Activated T-cell treated with anti-CD3 and anti-CD28 coated beads, Interleukin-2, amount 50 U/mL, for 72 hours (primary cell): ENCODE measurements at places on chromosomes 6 and 20. TPM values are rescaled to one million over a fixed set of nuclear protein-coding genes. Genes with fewer than 3 reads are reported as not detected.

DNA sequence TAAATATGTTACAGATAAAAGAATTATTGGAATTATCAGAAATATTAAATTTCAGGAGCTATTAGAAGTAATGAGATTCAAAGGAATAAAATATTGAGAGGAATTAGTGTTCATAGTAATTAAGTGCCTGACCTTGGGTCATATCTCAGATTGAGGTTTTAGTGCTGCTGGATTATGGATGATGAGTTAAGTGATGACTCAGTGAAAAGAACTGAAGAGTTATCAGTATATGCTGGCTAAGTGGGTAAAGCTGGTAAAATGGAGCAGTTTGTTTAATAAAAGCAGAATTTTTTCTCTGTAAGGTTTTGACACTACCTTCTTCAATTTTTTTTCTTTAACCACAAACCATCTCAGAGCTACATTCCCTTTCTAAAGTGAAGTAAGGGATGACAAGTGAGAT is 206.7 kb downstream of the MANEA start:
- no peak for DNase-seq

GRCh38 chr6:109872968-109873545 is 105.1 kb upstream of the GPR6 start:
- no peak for DNase-seq

DNA sequence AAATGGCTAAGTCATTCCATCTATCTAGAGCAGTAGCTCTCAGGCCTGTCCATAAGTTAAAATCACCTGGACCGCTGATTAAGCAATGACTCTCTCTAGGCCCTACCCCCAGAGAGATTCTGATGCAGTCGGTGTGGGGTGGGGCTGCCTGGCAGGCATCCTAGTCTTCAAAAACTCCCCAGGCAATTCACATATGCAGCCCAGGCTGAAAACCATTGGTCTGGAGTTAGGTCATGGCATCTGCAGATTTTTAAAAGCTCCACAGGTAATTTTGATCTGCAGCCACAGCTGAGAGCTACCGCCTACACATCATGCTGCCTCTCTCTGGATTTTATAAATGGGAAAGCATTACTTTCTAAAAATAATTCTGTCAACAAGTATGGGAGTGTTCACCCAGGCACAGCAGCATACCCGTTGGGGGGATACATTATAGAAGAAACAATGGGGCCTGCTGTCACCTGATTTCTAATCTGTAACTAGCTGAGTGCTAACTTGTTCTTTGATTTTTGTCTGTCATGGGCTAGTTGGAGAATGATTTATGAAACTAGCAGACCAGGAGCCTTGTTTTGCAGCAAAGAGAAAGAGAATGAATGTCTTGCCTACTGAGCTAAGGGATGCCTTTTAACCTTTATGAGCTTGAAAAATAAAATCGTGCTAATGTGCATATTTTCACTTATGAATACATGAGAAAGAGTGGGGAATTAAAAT is 44.1 kb upstream of the ATXN1 start:
- no peak for DNase-seq

DNA sequence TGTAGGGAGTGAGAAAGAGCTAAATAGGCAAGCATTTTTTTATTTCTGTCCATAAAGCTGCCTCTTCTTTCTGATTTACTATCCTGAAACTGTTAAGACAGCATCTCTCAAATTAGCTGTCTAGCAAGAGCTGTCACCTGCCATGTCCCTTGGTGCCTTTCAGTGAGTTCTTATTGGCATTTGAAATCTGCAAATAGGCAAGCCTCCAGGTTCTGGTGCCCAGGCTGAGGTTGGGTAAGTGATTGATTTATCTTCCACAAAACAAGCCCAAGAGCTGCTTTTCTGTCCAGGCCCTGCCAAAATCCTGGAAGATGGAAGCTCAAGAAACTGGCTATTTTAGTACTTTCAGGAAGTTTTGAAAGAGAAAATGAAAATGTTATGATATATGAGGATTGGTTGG is 22.4 kb downstream of the MANEA start:
- no peak for DNase-seq

DNA sequence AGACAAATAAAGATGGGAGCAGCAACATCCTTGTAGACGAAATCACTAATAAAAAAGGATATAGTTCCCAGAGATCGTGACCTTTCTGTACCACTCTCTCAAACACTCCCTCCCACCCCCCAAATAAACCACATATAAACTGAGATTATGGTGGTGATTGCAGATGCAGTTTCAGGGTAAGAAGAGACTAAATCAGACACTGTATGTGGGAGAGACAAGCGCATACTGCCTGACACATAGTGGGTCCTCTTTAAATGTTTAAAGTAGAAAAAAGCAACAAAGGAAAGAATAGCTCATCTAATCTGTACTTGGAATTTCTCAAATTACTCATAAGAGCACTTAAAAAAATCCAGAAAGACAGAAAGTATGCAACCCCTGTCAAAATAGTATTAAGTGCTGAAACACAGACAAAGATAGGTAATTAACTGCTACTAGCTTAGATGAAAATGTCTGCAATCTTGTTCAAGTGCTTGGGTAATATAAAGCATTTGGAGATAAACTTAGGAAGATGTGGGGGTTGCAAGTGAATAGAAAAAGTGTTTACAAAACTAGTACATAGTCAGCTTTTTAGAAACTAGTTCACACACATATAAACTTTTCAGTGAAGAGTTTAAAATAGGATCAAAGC is 151.6 kb downstream of the BACH2 start:
- no peak for DNase-seq

DNA sequence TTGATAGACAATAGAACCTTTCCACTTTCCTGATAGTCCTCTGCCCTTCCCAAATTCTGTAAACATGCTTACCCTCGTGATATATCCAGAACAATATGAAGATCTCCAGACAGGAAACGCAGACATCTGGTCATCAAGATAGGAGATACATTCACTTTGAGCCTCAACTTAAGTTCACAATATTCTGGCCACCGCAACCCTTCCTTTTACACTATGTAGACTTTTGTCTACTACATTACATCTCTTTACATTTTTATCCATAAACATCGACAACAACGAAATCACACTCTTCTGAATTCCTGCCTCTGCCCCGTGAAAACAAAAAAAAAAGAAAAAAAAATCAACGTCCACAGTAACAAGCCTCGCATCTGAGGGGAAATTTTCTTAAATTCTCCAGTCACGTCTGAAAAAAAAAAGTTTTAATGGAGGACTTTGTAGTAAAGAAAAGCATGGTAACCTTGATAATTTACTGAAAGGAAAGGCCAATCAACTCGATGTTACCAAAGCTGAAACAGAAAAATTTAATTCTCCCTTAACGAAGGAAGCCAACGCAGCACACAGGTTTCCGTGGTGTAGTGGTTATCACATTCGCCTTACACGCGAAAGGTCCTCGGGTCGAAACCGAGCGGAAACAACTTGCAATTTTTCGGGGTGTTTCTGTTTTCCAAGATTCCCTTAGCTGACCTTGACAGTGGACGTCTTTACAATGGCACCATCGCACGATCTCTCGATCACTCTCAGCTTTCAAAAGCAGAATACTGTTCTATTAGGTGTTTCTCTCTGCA is 21.8 kb downstream of the POM121L2 start:
- DNase-seq, result no peak

DNA sequence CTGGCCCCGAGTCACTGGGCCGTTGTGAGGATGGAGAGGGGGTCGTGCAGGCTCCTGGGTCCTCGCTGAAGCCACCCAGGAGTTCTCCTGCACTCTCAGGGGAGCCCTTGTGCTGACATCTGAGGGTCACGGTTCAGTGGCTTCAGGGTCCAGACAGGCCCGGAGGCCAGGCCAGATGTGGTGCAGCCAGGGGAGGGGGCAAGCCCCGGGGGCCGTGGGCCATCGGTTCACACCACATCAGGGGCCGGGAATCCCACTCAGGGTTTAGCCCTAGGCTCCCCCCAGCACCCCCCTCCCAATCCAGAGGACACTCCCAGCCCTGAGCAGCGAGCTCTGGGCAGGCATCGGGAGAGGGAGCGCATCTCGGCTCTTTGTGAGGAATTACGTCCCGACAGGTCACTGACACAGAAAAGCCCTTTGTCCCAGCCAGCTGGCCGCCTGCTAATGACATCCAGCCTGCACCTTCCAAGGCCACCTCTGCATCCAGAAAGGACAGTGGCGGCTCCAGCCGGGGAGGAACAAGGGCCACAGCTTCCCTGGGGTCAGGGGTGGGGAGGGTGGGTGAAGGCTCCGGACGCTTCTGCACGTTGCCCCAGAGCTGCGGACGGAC is 6.4 kb upstream of the CHRNA4 start:
- DNase-seq, result no peak

GRCh38 chr6:137156650-137157049 is 16.8 kb downstream of the IL22RA2 start:
- no peak for DNase-seq

- DNase-seq, result peak; percentile 25
Measured at GRCh38 chr6:16657768-16658167, 103.5 kb downstream of the ATXN1 start.

DNA sequence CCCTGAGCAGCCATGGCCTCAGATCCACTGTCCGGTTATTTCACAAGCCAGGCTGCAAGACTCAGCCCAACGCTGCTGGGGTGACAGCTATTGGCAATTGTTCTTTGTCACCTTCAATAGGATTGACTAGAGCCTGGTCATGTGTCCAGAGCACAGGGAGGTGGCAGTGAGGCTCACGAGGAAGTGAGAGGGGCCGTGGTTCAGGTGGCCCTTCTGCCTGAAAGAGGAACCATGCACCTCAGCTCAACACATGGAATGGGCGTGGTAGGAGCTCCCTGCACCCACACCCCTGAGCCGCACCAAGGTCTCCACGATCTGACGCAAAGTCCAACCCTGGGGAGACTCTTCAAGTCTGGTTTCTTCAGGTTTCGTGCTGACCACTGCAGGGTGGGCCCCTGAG is 184.8 kb upstream of the CDH4 start:
- no peak for DNase-seq

DNA sequence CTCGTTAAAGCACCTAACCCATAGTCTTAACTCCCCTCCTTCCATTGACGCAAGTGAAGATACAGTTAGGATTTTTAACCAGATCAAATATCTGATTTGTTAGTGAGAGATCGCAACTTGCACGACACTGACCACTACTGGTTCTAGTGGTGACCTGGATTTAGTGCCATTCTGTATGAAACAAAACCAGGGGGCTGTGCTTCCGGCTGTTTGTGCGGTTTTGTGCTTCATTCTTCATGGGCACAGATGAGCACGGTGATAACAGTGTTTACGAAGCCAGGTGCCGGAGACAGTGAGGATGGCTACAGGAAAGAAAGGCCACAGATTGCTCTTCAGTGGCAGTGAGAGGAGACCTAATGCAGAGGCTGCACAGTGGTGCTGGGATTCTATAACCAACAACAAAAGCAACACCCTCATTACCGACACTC is 75.5 kb downstream of the NOL4L start:
- peak; percentile 69 for DNase-seq

DNA sequence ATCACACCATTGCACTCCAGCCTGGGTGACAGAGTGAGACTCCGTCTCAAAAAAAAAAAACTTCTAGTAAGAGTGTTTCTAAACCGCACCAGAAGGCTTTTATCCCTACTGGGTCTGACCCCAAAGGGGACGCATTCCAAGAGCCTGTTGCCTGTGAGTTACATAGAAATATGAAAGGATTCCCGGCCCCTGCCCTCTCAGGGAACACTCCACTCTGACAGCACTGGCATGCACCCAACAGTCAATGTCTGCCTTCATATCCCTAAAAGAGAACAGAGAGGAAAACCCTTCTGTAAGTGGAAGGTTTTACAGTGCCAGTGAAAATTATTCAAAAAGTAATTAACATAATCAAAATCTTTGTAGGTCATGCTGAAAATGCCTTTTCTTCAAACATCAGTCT is 117.1 kb upstream of the PTPRT start:
- DNase-seq, result no peak

DNA sequence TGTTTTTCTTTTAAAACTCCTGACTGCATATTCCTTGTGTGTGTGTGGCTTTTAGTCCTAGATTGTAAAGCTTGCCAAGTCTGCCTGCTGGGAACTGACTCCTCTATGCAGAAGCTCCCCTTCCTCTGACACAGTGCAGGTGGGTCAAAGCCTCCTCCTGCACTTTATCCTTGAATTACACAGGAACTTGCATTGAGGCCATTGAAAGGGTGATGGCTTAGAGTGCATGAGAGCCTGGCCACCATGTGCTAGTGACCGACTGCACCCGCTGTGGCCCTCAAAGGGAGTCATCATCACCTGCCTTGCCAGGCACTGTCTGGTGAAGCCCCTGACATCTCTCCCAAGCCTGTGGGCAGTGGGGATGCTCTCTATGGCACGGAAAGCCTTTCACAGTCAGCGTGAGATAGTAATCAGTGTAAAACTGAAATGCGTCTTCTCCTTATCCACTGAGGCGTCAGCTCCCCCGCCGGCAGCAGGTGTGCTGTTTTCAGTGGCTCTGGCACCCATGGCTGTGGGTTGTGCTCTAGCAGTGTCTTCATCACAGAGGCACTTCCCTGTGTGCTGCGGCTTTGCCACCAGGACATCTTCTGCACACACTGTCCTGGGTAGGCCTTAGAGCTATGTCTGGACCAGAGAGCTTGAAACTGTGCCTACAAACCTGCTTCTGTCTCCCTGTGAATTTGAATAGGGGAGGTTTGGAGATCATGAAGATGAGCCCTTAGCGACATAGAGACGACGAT is 87.9 kb downstream of the THBS2 start:
- DNase-seq, result no peak

DNA sequence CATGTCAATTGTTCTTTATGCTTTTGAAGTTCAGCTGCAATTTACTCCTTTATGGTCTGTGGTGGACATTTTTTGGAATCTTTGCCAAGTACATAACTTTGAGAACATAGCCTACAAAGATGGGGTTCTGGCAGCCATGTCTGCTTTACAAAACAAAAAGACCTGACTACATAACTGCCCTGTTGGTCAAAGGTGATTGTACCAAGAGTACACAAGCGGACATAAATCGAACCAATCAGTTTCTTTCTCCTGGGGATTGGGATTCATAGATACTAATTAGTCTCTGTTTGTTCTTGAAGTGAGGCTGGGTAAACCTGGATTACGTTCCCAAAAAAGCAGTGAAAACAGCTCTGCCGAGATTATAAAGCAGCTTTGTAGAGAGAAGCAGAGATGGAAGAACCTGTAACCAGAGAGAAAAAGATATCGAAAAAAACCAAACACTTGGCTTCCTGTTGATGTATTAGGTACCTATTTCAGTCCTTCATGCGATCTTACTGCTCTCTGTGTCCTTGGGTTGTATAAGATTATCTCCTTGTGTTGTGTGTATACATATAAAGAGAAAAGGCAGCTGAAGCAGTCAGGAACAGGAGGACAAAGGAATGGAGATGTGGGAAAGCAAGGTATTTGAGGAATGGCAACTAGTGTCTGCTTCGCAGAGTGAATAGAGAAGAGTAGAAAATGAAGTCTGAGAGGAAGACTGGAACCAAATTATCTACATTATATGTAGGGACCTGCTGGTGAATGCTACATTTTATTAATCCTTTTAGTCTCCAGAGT is 2.7 kb upstream of the ZFAND3 start:
- DNase-seq, result no peak

The ZBTB24 gene
- total RNA-seq, result 14.2 TPM

The TOX2 gene
- total RNA-seq, result 17.5 TPM

The LY86 gene
- 0.39 TPM for total RNA-seq

The MUC21 gene
- total RNA-seq, result not detected

The KCNB1 gene
- total RNA-seq, result not detected

The RAET1E gene
- total RNA-seq, result not detected

The MLN gene
- total RNA-seq, result not detected

The FOXA2 gene
- not detected for total RNA-seq

The DNAH8 gene
- total RNA-seq, result 0.02 TPM

The MYBL2 gene
- total RNA-seq, result 87.7 TPM
